ENCODE measurements at places on chromosomes 1 and 21.
A peak's percentile ranks its signal among the peaks of the same experiment; 100 is the strongest.

- no peak for DNase-seq
Measured at GRCh38 chr1:39440856-39441255, 50.6 kb upstream of the BMP8A start.

DNA sequence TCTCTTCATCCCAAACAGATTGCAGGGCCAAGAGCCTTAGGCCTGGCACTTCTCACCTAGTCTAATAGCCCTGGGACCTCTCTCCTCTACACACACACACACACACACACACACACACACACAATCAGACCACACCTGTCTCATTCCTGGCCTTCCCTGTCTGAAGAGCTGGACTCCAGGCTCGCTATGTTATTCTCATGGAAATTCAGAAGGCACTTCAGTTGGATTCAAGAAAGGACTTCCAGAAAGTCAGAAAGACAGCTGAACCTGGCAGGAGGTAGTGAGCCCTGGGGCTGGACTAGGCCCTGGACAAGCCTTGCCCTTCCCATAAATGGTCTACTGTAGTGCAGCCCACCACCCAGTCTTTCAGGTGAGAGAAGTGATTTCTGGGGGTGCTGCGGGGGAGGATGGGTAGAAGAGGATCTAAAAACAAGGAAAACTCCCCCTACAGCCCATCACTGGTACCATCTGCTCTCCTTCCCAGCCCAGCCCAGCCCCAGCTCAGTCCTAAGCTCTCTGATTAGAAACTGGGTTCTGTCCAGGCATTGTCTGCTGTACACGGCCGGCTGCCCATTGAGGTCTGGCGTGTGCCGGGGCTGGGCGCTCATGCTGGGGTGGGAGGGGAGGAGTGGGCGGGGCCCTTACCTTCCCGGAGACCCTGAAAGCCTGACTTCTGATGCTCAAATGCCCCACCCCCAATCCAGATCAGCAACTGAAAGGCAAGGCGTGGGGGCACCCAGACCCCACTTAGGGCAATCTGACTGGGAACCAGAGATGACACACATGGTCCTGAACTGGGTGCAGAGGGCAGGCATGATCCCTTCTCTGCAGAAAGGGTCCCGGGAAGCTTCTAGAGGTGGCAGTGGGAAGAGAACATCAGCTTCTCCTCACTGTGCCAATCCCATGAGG, 2.5 kb downstream of the KIF21B start:
- no peak for DNase-seq

GRCh38 chr21:41786509-41786987, 19.7 kb upstream of the RIPK4 start:
- peak; percentile 95 for DNase-seq

- DNase-seq = peak; percentile 63
Measured at GRCh38 chr1:93180723-93181613, at the start of gene CCDC18. Gene CCDC18 (plus strand): TSS chr1:93180724. CDS start chr1:93183362, 2,638 bp downstream.

GRCh38 chr1:225258811-225259210, 169.0 kb downstream of the LBR start:
- DNase-seq = no peak

GRCh38 chr1:208499026-208499425, 254.8 kb upstream of the PLXNA2 start:
- DNase-seq = no peak

GRCh38 chr1:247077876-247078257, 744 bp downstream of the ZNF670 start:
- DNase-seq = peak; percentile 64

DNA sequence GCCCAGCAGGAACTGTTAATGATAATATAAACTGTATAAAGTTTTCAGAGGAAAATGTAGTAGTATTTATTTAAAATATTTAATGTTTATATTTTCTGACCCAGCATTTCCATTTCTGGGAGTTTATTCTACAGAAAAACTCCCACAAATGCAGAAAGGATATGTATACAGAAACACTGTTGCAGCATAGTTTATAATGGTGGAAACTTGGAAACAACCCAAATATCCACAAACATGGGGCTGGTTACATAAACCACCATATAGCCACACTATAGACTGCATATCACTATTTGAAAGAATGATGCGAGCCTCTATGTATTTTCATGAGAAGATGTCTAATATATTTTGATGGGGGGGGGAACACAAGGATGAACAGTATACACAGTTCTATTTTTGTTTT, 31.5 kb upstream of the KCNN3 start:
- DNase-seq = no peak

DNA sequence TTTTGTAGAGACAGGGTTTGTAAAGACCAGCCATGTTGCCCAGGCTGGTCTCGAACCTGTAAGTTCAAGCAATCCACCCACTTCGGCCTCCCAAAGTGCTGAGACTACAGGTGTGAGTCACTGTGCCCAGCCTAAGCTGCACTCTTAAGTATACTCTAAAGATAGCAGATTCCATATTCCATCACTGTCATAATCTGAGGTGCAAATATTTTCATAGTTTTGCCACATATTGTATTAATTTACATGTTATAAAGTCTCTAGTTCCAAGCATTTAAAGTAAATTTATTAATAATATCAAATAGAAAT, 121.3 kb downstream of the HFM1 start:
- DNase-seq = no peak

DNA sequence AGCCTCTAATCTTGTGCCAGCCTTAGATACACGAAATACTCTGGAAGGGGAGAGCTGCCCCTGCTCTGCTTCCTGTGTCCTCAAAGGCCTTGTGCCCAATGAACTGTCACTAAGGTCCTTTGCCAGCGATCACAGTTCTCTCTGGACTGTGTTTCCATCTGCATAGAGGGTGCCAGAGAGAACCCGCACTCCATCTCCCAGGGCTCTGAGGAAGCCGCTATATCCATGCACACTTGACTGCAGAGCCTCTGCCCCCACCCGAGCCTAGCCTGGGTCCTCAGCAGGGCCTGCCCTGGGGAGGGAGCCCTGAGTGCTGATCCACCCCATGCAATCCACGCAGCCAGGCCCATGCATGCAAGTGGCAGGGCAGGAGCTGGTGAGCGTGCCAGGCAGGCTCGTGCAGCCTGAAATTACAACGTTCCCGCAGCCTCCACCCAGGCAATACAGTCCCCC, 30.6 kb upstream of the KIF21B start:
- no peak for DNase-seq

DNA sequence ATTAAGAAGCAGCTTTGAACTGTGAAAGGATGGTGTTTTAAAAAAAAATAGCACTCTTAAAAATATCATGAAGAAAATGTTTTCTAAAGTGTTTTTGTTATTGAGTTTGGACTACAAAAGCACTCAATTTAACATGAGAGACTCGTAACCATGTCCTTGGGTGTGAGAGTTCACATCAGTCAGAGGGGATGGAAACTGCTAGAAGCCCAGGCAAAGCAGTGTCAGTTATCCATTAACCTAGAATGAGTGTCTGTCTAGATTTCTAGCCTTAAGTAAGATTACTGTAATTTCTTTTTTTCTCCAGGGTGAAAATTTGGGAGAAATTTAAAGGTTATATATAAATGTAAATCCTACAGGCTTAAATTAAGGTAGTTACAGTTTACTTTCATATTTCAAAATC, 31.7 kb downstream of the SLC5A9 start:
- no peak for DNase-seq

DNA sequence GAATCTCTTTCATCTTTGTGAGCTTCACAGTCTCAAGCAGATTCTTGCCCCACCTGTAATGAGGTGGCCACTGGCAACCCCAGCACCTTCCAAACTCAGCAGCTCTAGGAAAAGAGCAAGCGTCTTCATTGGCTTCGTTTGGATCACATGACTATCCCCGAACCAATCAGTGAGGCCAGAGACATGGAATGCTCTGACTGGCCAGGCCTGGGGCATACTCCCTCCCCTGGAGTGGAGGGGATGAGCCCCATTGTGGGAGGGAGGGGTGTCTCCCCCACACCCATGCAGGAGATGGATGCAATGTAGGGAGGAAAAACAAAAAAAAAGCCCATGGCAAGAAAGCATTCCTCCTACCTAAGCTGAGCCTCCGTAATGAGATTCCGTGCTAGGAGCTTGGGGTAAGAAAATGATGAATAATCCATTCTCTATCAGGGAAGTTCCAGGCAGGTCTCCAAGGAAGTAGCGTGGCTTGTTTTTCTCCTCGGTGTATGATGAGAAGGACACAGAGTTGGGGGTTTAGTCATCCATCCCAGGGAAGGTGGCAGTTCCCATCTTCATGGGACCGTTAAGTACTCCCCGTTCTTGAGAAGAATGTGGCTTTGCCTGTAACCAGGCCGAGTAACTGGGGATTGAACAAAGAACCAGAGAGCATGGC, 32.7 kb downstream of the FHAD1 start:
- peak; percentile 68 for DNase-seq

DNA sequence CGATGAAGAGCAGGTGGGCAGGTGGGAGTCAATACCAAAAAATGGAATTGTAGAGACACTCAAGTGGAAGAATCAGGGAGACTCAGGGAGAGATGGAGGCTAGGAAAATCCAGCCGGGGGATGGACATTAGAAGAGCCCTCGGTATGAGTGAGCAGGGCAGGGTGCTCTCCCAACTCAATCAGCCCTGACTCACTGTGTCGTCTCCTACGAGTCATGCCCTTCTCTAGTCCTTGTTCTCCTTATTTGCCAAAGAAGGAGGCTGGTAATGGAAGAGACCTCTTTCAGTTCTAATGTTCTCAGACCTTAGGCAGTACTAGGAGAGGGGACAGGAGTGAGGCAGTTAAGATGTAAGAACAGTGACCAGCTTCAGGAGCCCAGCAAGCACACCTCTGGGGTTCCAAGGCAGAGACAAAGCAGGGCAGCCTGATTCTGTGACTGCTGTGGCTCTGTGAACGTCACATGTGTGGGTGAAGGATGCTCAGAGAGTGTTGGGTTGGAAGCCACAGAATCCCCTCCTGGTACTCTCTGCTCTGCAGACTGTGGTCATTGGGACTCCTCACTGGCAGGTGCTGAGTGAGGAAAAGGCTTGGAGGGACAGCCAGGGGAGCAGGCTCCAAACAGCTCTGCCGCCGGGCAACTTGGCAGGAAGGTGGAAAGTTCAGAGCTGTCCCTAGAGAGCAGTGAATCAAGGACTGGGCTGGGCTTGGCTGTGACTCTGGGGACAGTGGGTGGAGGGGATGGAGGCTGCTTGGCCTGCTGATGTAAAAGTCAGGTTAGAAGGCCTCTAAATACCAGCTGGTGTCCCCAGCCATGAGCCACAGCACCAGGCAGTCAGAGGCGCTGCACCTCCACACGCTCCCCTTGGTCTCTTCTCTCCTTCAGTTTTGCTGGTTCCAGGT, 11.1 kb upstream of the GJA5 start:
- DNase-seq = peak; percentile 80

- no peak for DNase-seq
Measured at GRCh38 chr1:210289248-210289647, 39.5 kb upstream of the HHAT start.

DNA sequence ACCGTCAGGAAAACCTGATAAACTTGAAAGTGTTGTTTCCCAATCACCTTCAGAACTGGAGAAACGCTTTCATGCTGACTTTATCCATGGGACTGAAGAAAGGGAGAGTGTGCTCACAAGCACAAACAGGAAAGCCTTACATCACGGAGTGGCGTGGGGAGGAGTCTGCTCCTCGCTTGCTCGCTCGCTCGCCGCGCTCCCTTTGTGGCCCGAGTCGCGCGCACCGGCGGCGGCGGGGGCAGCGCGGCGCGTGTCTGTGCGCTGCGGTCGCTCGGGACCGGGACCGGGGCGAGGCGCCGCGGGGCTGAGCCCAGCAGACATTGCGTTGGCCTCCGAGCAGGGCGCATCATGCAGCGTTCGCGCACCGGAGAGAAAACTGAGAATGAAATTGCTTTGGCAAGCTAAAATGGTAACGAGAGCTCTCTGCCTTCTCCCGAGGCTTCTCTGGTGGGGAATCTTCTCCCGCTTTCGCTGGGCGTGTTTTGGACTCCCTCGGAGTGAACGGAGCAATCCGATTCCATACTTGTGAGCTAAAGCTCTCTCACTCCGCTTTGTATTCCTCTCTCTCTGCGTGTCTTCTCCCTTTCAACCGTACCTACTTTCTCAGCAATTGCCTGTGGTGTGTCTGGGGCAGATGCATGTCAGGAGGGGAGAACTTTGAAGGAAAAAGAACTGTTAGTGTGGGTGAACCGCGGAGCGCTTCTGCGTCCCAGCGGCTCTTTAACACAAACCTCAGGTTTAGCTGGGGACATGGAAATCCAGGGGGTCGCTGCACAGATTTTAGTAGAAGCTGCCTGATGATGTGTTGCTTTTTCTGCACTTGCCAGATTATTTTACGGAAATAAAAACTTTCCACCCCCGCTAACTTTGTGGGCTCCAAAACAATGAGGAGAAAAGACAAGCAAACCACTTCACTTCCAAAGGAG, at the start of gene RGL1:
Gene RGL1, plus strand, starts transcription at position 205 of the 926 bp plus-strand sequence. Its CDS starts 178 bp downstream, at position 383.
- DNase-seq = peak; percentile 67

DNA sequence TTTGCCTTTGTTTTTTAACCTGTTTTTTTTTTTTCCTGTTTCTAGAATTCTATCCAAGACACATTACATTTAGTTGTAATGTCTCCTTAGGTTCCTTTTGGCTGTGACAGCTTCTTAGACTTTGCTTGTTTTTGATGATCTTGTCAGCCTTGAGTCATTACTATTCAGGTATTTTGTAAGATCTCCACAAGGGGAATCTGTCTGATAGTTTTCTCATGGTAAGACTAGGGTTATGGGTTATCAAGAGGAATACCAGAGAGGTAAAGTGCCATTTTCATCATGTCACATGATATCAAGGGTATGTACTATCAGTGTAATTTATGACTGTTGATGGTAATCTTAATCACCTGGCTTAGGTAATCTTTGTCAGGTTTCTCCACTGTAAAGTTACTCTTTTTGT, 99.1 kb upstream of the GFI1 start:
- DNase-seq = no peak

DNA sequence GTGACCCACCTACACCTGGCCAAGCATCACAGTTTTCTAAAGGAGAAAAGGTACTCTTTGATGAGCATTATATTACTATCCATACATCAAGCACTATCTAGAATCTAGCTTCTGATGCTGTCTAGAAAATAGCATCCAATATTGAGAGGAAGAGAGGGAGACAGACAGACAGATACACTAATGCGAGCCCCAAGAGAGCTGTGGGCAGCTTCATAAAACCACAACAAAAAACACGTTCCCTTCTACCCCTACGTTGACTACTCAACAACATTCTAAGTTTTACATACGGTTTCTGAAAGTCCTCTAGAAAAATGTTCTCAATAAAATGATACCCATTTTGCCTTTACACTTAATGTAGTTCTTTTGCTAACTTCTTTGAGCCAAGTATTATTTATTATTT, 221.8 kb downstream of the SLC45A1 start:
- no peak for DNase-seq

- DNase-seq = peak; percentile 67
Measured at GRCh38 chr1:172936088-172936645, 114.6 kb downstream of the TNFSF18 start.

DNA sequence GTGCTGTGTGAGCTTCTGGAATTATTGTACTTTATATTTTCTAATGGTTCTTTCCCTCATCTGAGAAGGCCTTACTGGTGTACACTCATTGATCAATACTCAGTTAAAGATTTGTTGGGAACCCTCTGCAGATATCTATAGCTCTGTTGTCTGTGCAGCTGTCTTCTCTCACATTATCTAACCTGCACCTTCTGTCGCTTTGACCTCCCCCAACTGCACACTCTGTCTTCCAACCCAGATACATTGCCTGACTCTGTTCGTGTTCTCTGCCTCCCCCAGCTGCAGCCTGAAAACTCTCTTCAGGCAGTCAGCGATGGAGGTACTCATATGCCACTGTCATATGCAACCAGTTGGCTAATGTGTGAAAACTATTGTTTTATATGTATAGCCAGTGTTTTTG, 334.3 kb downstream of the NCAM2 start:
- no peak for DNase-seq

GRCh38 chr1:41485605-41486004, 1.1 kb upstream of the EDN2 start:
- peak; percentile 94 for DNase-seq

GRCh38 chr1:209411491-209411929, 172.0 kb upstream of the CAMK1G start:
- peak; percentile 58 for DNase-seq
